NCI-H1417 treated with DMSO at 0.1 percent for 48 hours (cell line): ENCODE measurements at places on chromosomes 5 and 9.
A peak's percentile ranks its signal among the peaks of the same experiment; 100 is the strongest.

DNA sequence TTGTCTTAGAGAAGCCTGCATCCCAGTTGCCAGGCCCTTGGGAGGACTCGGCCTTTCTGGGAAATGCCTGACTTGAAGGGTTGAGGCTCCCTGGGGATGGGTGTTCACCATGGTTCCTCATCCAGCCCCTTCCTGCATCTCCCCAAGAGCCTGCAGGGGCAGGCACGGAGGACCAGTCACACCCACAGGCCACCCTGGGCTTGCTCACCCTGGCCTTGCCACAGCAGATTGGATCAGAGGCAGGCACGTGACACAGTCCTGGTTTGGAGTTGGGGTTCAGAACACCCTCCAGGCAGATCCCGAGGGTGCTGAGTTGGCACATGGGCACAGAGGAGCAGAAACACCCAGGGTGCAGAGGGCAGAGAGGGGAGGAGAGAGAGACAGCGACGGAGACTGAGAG lies 286.1 kb downstream of the PBX3 start:
- no peak for DNase-seq

- no peak for DNase-seq
These were observed 19.4 kb downstream of the AMBP start for GRCh38 chr9:114058688-114059046.

DNA sequence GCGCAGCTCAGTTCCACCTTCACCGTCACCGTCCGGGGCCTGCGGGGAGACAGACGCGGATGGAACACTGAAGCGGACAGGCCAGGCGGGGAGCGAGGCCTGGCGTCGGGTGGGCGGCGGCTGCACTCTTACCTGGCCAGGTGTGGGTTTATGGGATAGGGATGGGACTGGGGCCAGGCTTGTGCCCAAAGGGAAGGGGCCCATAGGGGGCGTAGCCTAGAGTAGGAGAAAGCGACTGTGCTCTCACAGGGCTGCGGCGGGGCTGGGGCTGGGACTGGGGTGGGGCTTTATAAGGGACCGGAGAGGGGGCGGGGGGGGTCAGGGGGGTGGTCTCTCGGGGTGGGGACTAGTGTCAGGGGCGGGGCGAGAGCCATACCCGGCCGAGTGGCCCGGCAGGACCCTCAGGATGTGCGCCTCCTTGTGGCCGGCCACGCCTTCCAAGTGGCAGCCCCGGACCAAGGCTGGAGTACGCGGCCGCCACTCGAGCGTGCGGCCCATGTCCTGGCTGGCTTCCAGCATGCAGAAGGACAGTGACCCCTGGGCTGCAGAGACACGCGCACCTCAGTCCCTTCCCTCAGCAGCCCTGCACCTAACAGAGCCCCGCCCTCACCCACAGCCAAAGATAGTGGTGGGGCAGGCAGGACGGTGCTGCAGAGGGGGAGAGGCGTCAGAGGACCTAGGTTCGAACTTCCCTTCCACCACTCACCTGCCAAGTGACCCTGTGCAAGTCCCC lies 22.8 kb downstream of the FPGS start:
- DNase-seq: no peak

GRCh38 chr5:176854164-176854563 lies 43.8 kb downstream of the UNC5A start:
- no peak for DNase-seq

GRCh38 chr5:57900381-57900944 lies 417.9 kb upstream of the ACTBL2 start:
- DNase-seq: no peak

DNA sequence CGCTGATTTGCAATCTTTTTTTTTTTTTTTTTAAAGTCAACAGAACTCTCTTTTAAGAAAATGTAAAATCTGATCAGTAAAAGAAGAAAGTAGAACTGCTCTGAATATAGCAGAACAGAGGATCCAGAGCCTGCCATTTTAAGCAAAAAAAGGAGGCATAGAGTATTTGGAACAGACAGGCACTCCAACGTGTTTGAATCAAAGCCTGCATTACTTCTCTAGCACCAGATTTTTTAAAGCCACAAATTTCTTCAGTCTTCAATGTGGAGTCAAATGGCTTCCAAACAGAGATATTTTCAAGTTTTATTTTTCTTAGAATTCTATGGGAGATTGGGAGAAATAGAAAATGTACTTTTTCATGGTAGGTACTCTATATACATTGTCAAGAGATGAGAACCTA lies 5.1 kb downstream of the PAIP1 start:
- no peak for DNase-seq

GRCh38 chr9:83013867-83014605 lies 48.9 kb downstream of the RASEF start:
- DNase-seq: no peak

GRCh38 chr5:76715736-76716455 lies at the start of gene F2R:
TSS of gene F2R (plus strand) at chr5:76716126. CDS start at chr5:76716308, 182 bp downstream.
- DNase-seq: no peak

DNA sequence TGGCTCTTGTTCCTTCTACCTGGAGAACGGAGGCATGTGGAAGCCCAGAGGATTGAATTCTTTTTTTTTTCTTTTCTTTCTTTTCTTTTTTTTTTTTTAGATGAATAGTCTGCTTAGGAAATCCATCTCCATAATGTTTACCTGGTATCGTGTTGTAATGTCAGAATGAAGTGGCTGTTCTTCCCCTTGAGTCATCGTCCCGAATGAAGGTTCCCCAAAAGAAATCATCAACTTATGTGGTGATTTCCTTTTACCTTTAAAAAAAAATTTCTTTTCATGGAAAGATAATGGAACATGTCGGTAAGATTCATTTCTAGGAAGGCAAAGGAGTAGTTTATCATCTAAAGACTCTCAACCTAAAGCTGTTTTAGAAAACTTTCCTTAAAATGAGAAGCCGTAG lies 59.7 kb downstream of the DOCK8 start:
- no peak for DNase-seq

- no peak for DNase-seq
These were observed 571.3 kb upstream of the CLINT1 start for GRCh38 chr5:158430166-158430797.

GRCh38 chr9:127035948-127036347 lies 86.5 kb downstream of the ANGPTL2 start:
- DNase-seq: no peak

GRCh38 chr5:94618029-94618492 lies 343 bp downstream of the KIAA0825 start:
- peak; percentile 16 for DNase-seq

DNA sequence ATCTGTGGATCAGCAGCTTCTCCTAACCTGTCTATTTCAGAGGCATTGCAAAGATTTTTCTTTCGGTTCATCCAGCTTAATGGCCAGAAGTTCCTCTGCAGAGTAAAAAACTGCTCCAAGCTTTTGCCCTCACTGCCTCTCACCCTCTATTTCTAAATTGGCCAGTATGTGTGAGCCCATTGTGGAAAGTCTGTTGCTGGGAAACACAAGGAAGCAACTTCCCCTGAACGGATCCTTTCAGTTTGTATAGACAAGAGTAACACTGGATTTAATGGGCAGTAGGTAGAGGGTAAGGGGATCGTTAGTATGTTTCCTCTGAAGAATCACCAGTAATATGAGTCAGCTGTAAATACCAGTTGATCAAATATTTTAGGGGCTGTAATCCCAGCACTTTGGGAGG lies 7.2 kb downstream of the THBS4 start:
- DNase-seq: no peak

- no peak for DNase-seq
These were observed 125.4 kb downstream of the ARHGEF28 start for GRCh38 chr5:73751254-73751914.

DNA sequence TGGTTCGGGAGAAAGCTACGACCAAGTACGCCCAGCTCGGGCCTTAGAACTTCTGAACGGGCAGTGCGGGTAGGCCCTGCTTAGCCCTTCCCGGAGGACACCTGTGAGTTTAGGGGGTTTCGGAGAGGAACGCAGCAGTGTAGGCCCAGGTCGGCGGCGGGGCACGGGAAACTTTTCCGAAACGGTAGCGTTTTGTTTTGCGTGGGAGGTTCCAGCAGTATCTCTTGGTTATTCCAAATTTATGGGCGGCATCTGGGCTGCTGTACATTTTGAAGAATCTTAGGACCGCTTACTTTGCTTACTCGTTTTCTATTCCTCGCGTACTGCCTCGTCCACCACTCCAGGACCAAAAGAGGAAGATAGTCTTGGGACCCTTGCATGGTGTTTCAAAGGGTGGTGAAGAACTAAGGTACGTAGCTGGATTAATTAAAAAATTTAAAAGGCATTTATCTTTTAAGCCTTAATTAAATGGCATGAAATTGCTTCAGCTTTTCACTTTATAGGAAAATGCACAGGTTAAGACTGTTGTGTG lies 492 bp downstream of the TENT2 start:
- no peak for DNase-seq

DNA sequence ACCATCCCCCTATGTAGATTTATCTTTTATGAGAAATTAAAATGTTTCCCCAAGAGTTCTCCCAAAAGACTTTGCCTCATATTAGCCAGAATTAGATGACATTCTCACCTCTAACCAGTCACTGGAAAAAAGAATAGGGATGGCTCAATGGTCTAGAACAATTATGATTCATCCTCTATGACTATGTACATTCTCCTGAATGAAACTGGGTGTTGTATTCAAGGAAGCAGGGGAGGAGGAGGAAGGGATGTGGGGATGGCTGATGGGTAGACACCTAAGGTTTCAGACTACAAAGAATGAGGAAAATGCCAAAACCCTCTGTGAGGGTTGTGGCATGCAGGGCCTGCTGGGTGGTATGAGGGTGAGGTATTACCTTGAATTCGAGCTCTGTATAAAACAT lies 49.5 kb upstream of the BRINP1 start:
- no peak for DNase-seq

- no peak for DNase-seq
These were observed 197.5 kb downstream of the ARHGEF28 start for GRCh38 chr5:73823508-73823925.

DNA sequence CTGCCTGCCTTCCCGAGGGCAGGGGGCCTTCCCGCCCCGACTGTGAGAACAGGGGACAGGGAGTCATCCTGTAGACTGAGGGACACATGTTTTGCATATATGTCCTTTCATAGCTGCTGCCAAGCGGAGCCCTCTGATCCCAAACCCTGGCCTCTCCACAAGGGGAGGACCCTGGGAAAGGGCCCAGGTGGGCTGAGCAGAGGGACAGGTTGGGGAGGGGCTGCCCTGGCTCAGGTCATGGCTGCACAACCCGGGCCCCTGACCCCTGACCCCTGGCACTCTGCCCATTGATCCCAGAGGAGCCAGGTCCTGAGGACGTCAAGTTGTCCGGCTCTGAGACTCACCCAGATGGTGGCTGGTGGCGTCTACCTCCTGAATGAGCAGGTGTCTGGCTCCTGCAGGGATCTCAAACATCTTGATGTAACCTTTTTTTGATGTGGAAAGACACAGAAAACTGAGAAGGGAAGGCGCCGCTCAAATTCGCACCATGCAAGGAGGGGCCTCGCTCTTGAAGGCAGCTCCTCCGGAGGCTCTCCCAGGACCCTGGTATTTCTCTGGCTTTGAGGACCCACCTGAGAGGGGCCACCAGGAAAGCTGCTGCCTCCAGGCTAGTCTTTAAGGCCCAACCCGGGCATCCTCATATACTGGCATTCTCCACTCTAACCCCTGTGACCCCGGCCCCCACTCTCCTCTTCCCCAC lies 71.9 kb downstream of the ZNF354C start:
- no peak for DNase-seq
